PC-9 (cell line): ENCODE measurements at places on chromosomes 5 and 9. TPM values are rescaled to one million over a fixed set of nuclear protein-coding genes. Genes with fewer than 3 reads are reported as not detected.

The SLC26A2 gene
- total RNA-seq: 10.2 and 13.5 TPM in 2 replicates

The ZFP2 gene
- not detected in 2 replicates for total RNA-seq

DNA sequence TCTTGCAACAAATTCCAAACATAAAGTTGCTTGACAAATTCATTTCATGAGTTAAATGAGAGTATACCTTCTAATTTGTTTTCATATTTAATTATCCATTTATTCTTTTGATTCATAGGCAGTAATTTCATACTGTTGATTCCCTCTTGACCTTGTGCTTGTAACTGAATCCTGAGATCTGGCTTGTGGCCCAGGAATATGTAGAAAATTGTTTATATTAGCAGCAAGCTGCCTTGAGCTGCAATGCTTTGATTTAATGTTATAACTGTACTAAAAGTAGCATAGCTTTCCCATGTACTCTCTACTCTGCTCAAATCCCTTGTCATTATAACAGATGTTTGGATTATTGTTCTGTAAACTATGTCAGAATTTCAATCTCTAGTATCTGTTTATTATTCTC is 780.7 kb downstream of the NR2F1-AS1 start:
- no peak for DNase-seq

DNA sequence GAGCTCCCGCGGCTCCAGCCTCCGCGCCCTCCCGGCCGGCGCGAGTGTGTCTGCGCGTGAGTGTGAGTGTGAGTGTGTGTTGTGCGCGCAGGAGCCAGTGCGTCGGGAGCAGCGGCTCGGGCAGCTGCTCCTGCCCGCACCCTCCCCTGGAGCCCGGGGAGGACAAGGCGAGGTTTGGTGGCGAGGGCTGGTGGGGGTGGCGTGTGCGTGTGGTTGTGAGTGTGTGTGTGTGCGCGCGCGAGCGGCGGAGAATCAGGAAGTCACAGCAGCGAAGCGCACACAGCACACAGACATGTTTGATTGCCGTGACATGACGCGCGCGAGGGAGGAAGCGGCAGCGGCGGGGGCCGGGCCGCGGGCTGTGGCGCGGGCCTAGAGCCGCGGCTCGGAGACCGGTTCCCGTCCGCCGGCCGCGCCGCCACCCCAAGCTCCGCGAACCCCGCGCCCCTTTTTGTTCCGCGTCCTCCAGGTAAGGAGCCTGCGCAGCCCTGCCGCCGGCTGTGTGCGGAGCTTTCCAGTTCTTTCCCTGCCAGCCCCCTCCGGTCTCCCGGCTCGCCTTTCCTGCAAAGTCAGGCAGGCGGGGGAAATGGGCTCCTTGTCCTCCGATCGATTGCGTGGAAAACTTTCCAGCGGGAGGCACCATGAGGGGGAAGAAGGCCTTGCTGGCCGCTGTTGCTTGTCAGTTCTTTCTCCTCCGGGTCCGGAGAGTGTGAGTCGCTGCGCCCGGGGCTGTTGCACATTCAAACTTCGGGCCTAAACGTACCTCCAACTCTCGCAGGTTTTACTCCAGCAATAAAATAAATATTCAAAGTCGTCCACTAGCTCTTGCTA is 2.4 kb downstream of the SMARCA2 start:
- DNase-seq: peak; percentile 26

The PCSK1 gene
- total RNA-seq: not detected in 2 replicates

The IFNE gene
- total RNA-seq: 3.5 and 4.7 TPM in 2 replicates

DNA sequence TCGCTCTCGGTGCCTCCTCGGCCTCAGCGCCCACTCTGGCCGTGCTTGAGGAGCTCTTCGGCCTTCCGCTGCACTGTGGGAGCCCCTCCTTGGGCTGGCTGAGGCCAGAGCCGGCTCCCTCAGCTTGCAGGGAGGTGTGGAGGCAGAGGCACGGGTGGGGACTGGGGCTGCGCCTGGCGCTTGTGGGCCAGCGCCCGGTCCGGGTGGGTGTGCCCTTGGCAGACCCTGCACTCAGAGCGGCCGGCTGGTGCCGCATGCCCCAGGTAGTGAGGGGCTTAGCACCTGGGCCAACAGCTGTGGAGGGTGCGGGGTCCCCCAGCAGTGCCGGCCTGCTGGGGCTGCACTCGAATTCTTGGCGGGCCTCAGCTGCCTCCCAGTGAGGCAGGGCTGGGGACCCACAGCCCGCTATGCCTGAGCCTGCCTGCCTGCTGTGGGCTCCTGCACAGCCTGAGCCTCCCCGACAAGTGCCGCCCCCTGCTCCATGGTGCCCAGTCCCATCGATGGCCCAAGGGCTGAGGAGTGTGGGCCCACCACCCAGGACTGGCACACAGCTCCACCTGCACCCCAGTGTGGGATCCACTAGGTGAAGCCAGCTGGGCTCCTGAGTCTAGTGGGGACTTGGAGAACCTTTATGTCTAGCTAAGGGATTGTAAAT is 2085.2 kb upstream of the ACO1 start:
- no peak for DNase-seq

The MSX2 gene
- not detected in 2 replicates for total RNA-seq

GRCh38 chr5:138032028-138032571 is 779 bp downstream of the FAM13B start:
- peak; percentile 72 for DNase-seq
